Nucleus accumbens (tissue), 56 donors: ENCODE measurements at places on chromosomes 16 and 17.
A peak's percentile ranks its signal among the peaks of the same experiment; 100 is the strongest.

- no peak for DNase-seq
These were observed 54.5 kb downstream of the NKD1 start for GRCh38 chr16:50602531-50603205.

GRCh38 chr16:70777496-70777895 is 23.5 kb downstream of the VAC14 start:
- no peak for DNase-seq

DNA sequence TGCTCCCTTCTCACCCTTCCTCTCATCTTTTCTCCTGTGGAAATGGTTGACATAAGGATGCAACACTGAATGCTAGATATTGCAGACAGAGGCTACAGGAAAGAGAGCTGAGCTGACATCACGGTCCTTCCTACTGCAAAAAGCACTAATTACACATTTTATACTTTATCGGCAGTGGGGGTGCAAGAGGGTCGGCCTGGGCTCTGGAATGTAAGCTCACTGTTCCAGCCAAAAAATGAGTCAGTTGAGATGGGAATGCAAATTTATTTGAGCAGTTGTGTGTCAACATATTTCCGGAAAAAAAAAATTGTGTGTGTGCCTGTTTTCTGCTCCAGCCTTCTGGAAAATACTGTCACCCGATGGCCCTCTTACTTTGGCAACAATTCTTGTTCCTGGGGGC is 14.1 kb upstream of the MRTFB start:
- no peak for DNase-seq

DNA sequence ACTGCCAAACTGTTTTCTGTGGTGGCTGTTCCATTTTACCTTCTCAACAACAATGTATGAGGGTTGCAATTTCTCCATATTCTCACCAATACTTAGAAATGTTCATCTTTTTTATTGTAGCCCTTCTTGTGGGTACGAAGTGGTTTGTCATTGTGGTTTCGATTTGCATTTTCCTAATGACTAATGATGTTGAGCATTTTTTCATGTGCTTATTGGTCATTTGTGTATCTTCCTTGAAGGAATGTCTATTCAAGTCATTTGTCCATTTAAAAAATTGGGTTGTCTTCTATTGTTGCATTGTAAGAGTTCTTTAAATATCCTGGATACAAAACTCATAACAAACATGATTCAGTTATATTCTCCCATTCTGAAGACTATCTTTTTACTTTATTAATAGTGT is 47.5 kb upstream of the CCL2 start:
- no peak for DNase-seq

GRCh38 chr17:71361656-71362450 is 759.0 kb upstream of the SOX9 start:
- no peak for DNase-seq

- DNase-seq = no peak
These were observed 18.9 kb downstream of the TRIM25 start for GRCh38 chr17:56894859-56895455.

DNA sequence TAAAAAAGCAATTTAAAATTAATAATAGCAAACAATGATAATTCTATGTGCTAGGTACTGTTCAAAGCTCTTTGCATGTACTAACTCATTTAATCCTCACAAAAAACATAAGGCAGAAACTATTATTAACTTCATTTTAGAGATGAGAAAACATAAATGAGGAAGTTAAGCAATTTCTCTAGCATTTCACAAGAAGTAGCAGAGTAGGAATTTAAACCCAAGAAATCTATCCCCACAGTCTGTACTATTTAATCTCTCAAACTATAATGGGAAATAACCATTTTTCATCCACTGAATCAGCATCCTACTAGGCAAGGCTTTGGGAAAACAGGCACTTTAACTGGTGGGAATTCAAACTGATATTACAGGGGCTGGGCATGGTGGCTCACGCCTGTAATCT is 42.2 kb upstream of the INTS2 start:
- DNase-seq = no peak

GRCh38 chr16:30383521-30383920 is 1.2 kb upstream of the SEPTIN1 start:
- no peak for DNase-seq

DNA sequence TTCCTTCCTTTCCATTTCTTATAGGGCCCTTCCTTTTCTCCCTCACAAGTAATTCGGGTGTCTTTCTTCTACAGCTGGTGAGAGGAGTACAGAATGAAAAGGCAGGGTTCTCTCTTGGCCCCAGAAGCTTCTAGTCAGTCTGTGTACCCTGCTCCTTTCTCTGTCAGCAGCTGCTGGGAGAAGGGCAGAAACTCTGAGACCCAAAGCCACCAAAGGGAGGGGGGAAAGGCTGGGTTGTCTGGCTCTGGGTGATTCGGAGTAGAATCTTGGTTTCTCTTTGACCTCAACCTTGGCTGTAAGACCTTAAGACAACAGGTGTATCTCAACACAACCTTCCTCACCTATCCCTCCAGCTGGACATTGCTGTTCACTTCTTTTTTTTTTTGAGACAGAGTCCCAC is 3.3 kb upstream of the NR1D1 start:
- DNase-seq = no peak

DNA sequence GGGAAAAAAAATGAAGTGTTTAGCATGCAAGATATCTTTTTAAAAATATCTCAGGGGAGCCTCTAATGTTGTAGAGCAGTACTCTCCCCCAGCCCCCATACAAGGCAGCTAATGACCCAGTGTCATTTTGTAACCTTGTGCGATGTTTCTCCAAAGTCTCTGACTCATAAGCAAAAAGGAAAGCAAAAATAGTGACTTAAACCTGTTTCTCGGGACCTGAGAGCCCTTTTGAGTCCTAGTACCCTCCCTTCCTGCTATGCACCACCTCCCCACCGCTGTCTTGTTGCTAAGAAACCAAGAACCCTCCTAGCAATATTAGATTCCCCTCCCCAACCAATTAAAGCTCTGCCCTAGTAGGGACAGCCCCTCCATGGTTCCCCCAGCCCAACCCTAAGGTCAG is 2.8 kb downstream of the MYCBPAP start:
- DNase-seq = no peak

DNA sequence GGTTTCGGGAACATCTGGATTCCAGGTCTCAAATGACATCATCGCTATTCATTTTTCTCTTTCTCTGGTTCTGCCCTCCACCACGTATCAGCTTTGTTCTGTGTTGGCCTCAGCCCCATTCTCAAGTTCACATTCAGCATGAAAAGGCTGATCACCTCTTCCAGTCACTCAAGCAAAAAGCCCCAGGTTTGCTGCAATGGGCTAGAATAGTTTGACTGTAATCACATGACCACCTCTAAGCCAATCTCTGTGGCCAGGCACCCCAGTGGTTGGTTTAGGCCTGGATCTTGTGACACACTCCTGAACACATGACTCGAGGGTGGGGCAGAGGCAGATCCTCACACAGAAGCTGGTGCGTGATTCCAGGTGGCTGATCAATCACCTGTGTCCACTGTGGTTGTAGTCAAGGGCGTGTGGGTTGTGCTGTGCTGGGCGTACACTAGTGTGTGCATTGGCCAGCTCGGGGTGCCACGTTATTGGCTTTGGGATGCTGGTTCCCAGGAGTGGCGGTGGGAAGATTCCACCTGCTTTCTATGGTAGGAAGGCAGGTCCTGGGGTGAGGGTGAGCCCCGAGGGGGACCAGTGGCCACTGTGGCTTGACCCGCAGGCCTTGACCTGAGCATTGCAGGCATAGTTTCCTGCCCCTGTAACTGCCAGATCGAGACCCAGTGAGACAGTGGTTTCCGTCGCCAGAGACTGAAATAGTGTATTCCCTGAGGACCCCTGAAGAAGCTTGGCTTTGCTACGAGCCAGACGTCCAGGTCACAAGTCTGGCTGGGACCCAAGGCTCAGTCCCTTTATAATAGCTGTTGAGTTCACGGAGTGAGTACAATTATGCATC is 12.0 kb downstream of the EEF2K start:
- no peak for DNase-seq

DNA sequence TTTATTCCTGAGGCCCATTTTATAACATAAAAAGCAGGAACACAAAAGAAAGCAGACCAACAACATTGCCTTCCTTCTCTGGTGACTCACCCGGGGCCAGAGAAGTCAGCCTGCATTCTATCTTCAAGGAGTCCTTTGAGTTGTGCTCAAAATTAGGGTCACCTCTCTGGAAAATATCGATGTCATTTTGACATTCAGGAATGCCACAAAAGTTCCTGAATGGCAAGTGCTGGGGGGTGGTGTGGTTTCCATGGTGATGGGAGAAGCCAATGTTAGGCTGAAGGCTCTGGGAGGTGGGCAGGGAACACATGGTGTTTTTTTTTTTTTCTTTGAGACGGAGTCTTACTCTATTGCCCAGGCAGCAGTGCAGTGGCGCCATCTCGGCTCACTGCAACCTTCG is 159.6 kb downstream of the HAPSTR1 start:
- no peak for DNase-seq

DNA sequence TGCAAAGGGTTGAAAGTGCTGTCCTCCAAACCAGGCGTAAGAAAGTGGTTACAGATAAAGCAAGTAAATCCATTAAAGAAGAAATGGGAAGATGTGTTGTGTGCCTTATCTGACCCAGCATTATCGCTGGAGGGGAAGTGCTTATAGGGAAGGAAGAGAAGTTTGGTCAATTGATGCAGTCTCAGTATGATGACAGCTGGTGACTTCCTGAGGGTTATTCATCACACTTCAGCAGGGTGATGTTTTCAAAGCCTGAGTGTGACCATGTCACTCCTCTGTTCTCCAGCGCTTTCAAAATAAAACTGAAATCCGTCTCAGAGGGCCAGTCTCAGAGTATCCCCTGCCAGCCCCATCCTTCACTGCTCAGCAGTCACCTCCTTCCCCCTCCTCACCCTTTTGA is 505.4 kb upstream of the RBFOX1 start:
- DNase-seq = no peak

DNA sequence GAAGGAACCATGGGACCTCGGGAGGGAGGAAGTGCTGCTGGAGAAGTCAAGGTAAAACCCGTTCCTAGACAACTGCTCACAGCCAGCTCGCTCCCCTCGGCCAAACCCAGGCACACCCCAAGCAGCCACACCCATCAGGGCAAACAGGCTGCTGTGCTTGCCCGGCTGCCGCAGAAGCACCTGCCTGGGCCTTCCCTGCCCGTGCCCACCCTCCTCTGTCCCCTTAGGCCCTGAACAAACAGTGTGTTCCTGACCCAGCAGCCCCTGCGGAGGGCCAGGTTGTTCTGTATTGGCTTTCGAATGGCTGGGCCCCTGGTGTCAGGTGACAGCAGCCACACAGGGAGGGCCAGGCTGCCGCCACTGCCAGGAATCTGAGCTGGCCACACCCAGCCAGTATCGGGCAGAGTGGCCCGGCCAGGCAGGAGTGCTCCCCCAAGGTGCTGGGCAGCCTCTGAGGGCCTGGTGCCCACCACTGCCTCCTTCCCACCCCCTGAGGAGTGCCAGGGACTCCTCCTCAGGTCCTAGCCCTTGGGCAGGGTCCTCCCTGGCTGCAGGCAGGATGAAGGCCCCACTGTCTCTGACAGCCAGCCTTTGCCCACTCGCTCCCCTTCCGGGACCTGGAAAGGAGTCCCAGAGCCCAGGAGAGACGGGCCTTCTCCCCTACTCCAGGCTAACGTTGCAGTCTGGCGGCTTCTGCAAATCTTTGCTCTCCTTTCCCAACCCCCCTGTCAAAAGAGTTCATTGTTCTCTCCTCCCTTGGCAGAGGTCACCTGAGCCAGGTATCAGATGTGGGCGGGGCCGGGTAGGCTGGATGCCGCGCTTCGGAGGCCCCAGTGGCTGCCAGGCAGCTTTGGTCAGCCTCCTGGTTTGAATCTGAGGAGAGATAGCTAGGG is 24.0 kb downstream of the LLGL2 start:
- no peak for DNase-seq

- DNase-seq = no peak
These were observed 22.9 kb downstream of the ALDH3A2 start for GRCh38 chr17:19671433-19671832.

- DNase-seq = no peak
These were observed 34.1 kb downstream of the IL21R start for GRCh38 chr16:27436065-27436464.

DNA sequence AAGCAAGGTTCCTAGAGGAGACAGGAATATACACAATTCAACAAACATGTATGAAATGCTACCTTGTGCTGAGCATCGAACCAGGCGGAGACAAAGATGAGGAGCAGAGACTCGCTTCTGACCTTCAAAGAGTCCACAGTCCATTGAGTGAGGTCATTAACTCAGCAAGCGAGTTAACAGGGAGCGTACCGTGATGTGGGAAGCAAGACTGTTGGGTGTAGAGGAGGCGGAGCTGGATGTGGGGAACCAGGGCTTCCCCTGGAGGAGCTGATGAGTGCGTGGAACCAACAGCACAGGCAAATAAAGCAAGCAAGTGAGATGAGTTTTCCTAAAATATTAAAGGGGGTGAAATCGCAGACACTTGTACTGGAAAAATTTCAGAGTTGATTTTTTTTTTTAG is 65.0 kb downstream of the NXN start:
- DNase-seq = no peak

DNA sequence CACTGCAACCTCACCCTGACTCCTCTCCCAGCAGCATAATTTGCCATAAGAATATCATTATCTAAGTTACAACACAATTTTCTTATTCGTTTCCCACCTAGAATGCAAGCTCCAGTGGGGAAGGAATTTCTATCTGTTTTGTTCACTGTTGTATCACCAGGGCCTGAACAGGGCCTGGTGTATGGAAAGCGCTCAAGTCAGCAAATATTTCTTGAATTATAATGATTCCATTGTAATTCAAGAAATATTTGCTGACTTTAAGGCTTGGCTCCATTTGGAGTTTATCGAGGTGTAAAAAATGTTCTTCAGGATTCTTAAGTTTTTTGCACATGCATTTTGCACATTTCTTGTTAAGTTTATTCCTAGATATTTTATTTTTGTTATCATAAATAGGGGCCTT is 58.4 kb downstream of the RBFOX3 start:
- DNase-seq = no peak

DNA sequence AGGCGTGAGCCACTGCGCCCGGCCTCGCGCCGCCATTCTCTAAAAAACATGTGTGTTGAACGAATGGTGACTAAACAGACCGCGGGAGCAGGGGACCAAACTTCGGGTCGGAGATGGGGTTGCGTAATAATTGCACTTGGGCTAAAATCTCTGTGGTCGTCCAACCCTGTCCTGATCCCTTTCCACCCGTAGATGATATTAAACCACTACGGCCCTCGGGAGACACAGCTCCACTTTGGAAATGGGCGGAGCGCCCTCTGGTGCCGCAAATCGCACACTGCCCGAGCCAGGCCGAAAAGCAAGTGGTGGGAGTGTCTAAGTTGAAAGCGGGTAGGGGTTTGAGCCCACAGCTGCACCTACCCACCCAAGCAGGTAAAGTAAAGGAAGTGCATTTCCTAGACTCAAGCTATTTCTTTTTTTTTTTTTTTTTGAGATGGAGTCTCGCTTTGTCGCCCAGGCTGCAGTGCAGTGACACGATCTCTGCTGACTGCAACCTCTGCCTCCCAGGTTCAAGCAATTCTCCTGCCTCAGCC is 17.0 kb downstream of the CAVIN1 start:
- peak; percentile 57 for DNase-seq

DNA sequence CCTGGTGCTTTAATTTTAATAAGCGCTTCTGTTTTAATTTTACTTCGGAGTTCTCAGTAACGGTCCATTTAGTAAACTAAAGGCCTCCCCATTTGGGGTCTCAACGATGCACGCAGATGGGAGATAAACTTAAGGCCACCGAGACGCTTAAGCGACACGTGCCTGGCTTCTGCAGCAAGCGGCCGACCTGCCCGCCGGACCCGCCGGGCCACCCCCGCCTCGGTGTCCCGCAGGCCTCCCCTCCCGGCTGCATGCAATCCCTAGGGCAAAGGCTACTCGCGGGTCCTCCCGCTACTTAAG is 592 bp downstream of the GCSH start:
- DNase-seq = no peak

- no peak for DNase-seq
These were observed 141.1 kb downstream of the MSI2 start for GRCh38 chr17:57397402-57397801.
